ENCODE measurements at places on chromosomes 4 and X. TPM values are rescaled to one million over a fixed set of nuclear protein-coding genes. Genes with fewer than 3 reads are reported as not detected.

DNA sequence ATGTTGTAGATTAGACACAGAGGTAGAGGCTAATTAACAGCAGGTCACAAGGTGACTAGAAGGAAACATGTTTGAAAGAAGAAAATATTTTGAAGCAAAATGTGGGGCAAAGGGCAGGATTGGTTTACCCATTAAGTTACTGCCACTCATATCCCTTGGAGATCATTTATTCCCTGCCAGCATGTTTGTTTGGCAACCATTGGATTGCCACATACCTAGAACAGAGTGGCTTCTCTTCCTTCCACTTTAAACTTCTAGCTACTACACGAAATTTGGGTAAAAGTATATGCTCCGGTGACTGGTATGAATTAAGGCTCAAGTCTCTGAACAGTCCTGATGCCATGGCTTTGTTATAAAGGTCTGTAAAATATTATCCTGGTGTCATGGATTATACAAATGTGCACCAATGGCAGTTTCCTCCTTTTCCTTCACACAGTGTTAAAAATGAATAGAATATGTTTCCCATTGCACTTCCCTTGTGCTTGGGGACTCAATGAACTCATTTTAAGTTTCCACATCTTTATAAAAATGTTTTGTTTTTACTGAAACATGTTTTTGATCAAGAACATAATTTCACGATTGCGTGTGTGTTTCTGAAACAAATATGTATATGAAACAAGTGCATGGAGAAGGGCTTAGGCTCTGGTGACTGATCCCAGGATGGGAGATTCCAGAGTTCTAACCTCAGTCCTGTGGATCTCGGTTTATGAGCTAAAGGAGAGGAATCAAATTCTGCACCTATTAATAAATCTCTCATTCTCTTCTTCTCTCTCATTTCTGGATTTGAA, 12.3 kb downstream of the BMP3 start:
- no peak for DNase-seq
- H3K36me3 ChIP-seq: no peaks in the 10 kb centered on the region
- H3K4me1 ChIP-seq: no peaks in the 10 kb centered on the region
- H3K27ac ChIP-seq: no peak overlapping the region
- H3K4me3 ChIP-seq: no peak overlapping the region

EVC gene
- polyA plus RNA-seq: 7.3 TPM

SHISA3 gene
- polyA plus RNA-seq: not detected

GRCh38 chr4:154497889-154498288, 6.3 kb upstream of the DCHS2 start:
- no peak for DNase-seq
- H3K27me3 ChIP-seq: peaks cover under 1% of the 10 kb centered on the region
- H3K27ac ChIP-seq: no peak overlapping the region

- no peak overlapping the region for H3K27ac ChIP-seq
- H3K27me3 ChIP-seq: no peaks in the 10 kb centered on the region
- H3K4me3 ChIP-seq: no peak overlapping the region
- H3K4me1 ChIP-seq: peaks cover 32% of the 10 kb centered on the region
These were observed 722 bp upstream of the TMEM33 start for GRCh38 chr4:41934514-41934900.

ZNF711 gene
- 2.9 TPM for polyA plus RNA-seq

ARHGEF6 gene
- 0.18 TPM for polyA plus RNA-seq

DNA sequence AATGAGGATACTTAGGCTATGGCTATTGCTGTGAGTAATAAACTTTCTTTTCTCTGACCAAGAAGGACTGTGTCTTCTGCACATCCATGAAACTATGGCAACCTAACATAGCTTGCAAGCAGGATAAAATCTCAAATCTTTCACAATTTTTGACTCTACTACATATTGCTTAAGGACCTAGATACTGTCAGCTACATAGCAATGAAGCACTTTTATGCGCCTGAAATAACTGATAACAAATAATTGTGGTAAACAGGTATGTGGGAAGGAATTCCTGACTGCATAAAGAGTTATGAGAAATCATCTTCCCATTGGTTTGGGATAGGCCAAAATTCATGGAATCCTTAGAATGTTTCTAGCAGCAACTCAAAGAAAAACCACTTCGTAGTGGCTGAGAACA, 41.2 kb upstream of the PDGFC start:
- no peak overlapping the region for H3K27ac ChIP-seq
- no peaks in the 10 kb centered on the region for H3K36me3 ChIP-seq
- no peak overlapping the region for H3K4me3 ChIP-seq
- no peak for DNase-seq

TCP11X2 gene
- polyA plus RNA-seq: not detected

GRCh38 chr4:123652476-123652875, 255.9 kb downstream of the SPRY1 start:
- H3K4me3 ChIP-seq: no peak overlapping the region
- no peaks in the 10 kb centered on the region for H3K36me3 ChIP-seq
- H3K4me1 ChIP-seq: peaks cover 19% of the 10 kb centered on the region
- no peak for DNase-seq
- no peaks in the 10 kb centered on the region for H3K27me3 ChIP-seq

FGFR3 gene
- polyA plus RNA-seq: 109 TPM

DNA sequence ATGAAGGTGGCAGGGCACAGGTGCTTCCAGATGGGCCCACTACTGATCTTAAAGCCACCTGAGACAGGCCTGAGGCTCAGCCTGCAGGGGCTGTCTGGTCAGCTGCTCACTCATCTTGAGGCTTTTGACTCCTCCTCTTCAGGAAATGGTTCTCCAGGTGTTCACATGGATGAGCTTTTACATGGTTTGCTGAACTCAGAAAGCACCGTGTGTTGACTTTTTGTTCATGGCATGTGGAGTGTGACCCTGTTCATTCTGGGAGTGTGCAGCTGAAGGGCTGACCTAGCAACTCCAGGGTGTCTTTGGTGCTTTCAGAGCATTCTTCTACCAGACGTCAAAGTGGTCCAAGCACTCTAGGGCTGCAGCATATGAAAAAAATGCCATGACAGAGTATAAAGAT, 111.1 kb downstream of the CCNG2 start:
- no peak overlapping the region for H3K27ac ChIP-seq
- H3K4me1 ChIP-seq: no peaks in the 10 kb centered on the region
- H3K4me3 ChIP-seq: no peak overlapping the region

DNA sequence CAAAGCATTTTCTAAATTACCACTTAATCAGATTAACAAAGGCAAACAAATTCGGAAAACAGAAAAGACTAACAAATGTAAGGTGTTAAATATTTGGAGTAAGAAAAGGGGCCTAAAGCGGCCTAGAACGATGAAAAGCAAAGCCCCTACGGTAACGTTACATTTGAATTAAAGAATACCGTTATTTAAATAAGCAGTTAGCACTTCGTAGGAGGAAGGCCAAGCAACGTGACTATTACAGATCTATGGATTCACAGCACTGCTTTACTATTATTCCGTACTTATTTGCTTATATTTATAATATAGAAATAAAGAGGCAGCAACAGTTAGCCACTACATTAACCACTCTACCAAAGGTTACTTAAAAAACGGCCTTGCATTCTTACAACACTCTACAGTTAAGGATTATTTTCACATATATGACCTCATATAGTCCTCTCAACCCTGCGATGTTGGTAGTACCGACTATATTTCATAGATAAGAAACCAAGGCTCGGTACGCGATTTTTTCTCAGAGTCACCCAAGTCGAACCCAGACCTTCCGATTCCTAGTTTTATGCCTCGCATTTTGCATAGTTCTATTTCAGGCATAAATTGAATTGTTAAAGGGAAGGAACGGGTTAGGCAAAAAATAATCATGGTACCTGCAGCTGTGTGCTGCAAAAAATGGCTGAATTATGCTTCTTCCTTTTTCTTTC, 2.9 kb downstream of the KLHL15 start:
- peak overlapping the region; percentile 66 for H3K27ac ChIP-seq
- H3K4me3 ChIP-seq: peak overlapping the region; percentile 82
- H3K4me1 ChIP-seq: no peaks in the 10 kb centered on the region
- no peaks in the 10 kb centered on the region for H3K36me3 ChIP-seq
- no peak for DNase-seq

IL2 gene
- not detected for polyA plus RNA-seq

RPS6KA6 gene
- polyA plus RNA-seq: 1.6 TPM

GRCh38 chr4:144575181-144575580, 70.8 kb upstream of the HHIP start:
- no peaks in the 10 kb centered on the region for H3K27me3 ChIP-seq
- H3K4me1 ChIP-seq: peaks cover 10% of the 10 kb centered on the region
- DNase-seq: no peak
- no peak overlapping the region for H3K4me3 ChIP-seq
- no peak overlapping the region for H3K27ac ChIP-seq

DNA sequence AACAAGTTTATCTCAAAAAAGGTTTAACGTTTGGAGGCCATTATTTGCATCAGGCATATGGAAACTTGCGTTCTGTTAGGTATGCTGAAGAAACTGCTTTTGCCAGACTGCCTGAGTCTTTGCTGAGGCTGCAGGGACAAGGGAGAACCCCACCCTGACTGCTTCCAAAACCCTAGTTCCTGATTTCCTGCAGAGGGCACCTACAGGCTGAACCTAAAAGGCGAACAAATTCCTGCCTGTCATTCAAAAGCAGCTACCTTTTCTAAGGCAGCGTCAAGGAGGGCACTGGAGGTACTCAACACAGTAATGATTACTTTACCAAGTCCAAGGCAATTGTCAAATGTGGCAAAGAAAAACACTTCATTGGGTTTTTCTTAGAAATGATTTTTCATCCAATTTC, 578 bp upstream of the CORIN start:
- no peak overlapping the region for H3K27ac ChIP-seq
- H3K4me1 ChIP-seq: peaks cover 13% of the 10 kb centered on the region
- no peak overlapping the region for H3K4me3 ChIP-seq
- H3K36me3 ChIP-seq: no peaks in the 10 kb centered on the region

GRCh38 chr4:108030332-108030731, 40.6 kb downstream of the HADH start:
- H3K4me3 ChIP-seq: no peak overlapping the region
- H3K27me3 ChIP-seq: no peaks in the 10 kb centered on the region
- DNase-seq: peak; percentile 7
- no peak overlapping the region for H3K27ac ChIP-seq

GRCh38 chr4:86060341-86060740, 299.5 kb downstream of the MAPK10 start:
- H3K4me1 ChIP-seq: peaks cover 6% of the 10 kb centered on the region
- H3K27ac ChIP-seq: no peak overlapping the region

- H3K27ac ChIP-seq: no peak overlapping the region
- H3K4me3 ChIP-seq: no peak overlapping the region
- H3K27me3 ChIP-seq: no peaks in the 10 kb centered on the region
- peaks cover 14% of the 10 kb centered on the region for H3K4me1 ChIP-seq
These were observed 195.7 kb downstream of the SHROOM3 start for GRCh38 chr4:76630741-76631140.

- H3K36me3 ChIP-seq: no peaks in the 10 kb centered on the region
- no peak overlapping the region for H3K4me3 ChIP-seq
- H3K27ac ChIP-seq: no peak overlapping the region
These were observed 137.8 kb upstream of the NUDT6 start for GRCh38 chr4:123060039-123060770.

FGD1 gene
- polyA plus RNA-seq: 8.8 TPM

DNA sequence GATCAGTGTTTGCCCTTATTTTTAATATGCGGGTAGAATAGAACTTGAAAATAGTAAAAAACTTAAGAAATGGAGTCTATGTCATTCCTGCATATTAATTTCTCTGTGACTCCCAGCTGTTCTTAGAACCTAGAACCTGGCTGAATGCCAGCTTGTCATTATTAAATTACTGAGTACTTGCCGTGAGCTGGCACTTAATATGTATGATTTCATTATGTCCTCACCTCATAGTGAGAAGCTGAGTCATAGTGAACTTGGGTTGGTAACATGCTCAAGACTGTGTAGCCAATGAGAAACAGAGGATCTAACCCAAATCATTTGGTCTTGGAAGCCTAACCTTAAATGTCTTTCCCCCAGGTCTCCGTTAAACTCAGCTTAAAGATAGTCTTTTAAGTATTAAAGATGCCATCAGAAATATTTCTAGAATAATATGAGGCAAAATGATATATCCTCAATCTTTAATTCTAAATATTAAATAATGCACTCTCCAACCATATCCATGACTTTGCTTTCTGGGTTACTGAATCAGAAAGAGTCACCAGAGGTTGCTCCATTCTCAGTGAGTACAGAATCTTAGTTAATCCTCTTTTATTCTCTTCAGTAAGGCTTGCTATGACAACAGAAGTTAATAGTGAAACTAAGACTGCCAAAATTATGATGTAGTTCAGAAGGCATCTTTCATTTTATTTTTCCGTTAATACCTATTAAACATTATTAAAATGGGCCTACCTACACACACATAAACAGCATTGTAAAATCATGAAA, 58.6 kb upstream of the TLL1 start:
- H3K4me3 ChIP-seq: no peak overlapping the region
- no peaks in the 10 kb centered on the region for H3K36me3 ChIP-seq
- peak; percentile 40 for DNase-seq
- H3K27me3 ChIP-seq: no peaks in the 10 kb centered on the region
- peaks cover 10% of the 10 kb centered on the region for H3K4me1 ChIP-seq

PRSS12 gene
- 12.5 TPM for polyA plus RNA-seq

IDUA gene
- polyA plus RNA-seq: 0.74 TPM

- H3K4me3 ChIP-seq: no peak overlapping the region
- no peaks in the 10 kb centered on the region for H3K27me3 ChIP-seq
- no peak for DNase-seq
These were observed 43.0 kb upstream of the HMX1 start for GRCh38 chr4:8914461-8915171.

DNA sequence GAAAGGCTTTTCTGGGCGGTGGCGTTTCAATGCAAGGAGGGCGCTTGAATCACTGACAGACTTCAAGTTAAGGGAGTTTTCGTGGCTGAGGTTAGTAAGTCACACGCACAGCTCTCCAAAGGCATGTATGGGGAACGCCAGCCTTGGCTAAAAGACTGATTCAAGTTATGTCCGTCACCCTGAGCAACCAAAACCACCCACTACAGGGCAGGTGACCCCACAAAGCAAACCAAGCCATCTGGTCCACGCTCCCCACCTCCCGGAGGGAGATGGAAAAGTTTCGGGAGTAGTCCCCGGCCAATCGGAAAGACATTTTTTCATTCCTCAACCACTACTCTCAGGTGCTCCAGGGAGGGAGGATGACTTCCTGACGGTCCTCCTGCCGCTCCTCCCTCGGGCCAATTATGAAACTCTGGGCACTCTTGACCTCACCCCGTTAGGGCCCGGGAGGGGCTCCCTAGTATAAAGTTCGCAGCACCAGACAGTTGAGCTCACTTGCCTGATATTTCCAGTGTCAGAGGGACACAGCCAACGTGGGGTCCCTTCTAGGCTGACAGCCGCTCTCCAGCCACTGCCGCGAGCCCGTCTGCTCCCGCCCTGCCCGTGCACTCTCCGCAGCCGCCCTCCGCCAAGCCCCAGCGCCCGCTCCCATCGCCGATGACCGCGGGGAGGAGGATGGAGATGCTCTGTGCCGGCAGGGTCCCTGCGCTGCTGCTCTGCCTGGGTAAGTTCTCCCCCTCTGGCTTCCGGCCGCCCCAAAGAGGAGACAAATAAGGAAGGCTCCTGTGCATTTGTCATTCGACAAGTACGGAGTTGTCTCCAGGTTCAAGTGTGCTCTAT, at the start of gene EREG:
TSS of gene EREG (plus strand) at position 494 of the 840 bp plus-strand sequence. CDS start at position 658, 164 bp downstream.
- H3K4me1 ChIP-seq: peaks cover 28% of the 10 kb centered on the region
- H3K4me3 ChIP-seq: peak within 1 kb of the TSS; percentile 74
- H3K27me3 ChIP-seq: no peaks in the 10 kb centered on the region
- peaks cover 2% of the 10 kb centered on the region for H3K36me3 ChIP-seq
- no peak for DNase-seq
- peak within 1 kb of the TSS; percentile 87 for H3K27ac ChIP-seq

Data from keratinocyte (primary cell).